ENCODE measurements at places on chromosomes 2 and 18.

DNA sequence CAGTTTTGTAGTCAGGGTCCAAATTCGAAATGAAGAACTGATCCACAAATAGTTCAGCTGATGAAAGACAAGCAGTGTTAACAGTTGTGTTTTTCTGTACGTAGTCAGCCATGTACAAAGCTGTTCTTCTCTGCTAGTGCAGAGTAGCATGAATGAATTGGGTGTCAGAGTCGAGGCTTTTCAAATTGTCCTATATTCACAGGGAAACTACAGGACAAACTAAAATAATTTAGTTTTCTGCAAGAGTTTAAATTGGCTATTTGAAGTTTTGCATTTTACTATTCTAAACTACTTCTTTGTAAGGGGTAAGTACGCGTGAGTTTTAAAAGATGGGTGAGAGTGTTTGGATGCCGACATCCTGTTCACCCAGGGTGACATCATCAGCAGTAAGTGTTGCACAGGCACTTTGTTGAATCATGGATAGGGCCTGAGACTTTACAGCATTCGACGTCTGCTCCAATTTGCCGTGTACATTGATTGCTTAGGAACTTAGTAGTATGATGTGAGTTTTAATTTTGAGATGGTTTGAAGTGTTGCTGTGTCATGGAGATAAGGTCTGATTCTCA, 147.2 kb upstream of the NFATC1 start:
- no peak for DNase-seq

- DNase-seq: no peak
Observed at GRCh38 chr2:74984947-74985637, 26.6 kb downstream of the POLE4 start.

DNA sequence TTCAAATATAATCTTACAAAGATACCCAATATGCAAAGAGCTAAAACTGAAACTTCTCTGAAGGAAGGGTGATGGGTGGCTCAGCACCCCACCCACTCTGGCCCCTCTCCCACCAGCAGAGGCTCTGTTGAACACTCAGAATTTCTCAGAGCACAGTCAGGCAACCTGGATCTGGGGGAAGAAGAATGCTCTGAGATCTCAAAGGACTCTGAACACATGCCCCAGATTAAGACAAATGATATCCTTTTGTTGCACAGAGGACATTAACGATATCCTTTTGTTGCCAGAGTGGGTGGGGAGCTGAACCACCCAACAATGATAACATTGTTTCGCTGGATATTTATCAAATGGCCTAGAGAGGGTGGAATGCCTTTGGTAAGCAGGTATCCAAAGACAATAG, 104.8 kb downstream of the LBH start:
- no peak for DNase-seq

DNA sequence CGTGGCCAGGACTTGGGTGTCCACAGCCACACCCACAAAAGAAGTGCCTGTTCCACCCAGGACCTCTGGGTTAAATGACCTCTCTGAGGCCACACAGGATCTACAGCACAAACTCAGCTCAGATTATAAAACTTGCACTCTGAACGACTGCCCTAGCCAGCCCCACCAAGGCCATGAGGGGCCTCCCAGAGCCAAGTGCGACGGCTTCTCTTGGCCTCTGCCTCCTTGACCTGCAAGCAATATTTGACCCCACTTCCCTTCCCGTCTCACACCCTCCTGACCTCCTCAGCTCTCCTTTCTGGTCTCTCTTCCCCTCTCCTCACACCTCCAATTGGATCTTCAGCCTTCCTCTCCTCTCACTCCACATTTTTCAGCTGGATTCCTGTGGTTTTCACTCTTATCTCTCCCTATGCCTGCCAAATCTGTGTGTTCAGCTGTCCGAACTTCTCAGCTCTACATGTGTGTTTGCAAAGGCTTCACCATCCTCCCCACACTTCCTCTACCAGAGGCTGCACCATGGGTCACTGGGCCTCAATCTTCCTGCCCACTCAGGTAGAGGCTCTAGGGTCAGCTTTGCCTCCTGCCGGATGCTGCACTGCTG, 25.3 kb upstream of the STEAP3 start:
- DNase-seq: no peak

GRCh38 chr2:73107211-73107926, 5.4 kb downstream of the RAB11FIP5 start:
- no peak for DNase-seq

GRCh38 chr2:174575124-174575776, 22.4 kb downstream of the WIPF1 start:
- no peak for DNase-seq

DNA sequence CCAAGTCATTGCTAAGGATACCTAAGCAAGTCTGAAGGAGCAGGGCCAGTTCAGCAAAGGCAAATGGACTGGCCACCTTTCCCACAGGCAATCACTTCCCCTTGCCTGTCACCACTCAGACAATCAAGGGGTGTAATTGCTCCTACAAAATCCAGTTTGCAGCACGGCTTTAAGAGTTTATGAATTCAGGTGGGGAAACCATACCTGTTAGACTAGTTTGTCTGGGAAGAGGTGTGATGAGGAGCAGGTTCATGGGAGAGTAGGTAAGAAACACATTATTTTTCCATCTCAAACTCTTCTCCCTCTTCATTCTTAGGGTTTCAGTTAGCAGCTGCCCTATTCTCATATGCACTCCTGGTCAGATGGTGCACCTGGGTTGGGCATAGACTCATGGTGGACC, 102.5 kb downstream of the EVA1A start:
- no peak for DNase-seq

- no peak for DNase-seq
Observed at GRCh38 chr2:23385748-23386338, 864 bp downstream of the KLHL29 start.

DNA sequence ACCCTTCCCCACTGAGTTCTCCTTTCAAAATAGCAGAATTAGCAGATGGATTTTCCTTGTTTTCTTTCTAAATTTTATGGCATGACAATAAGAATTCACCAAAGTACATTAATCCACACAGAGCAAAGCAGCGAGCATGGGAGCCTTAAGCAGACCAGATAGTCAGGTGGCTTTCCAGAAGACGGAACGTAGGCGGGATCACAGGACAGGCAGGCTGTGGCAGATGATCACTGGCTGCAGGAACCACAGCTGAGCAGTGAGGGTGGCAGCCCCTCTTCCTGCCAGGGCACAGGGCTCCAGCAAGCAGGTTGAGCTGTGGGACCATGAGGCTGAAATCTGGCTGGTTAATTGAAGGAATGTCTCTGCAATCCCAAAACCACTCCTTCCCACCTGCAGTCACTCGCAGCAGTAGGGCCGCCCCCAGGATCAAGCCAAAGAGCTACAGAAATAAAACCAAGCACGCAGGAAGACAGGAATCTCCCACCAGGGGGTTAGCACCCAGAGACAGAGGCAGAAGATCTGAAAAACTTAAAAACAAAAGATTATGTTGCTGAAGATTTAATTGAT, 259.9 kb downstream of the EIPR1 start:
- DNase-seq: no peak

DNA sequence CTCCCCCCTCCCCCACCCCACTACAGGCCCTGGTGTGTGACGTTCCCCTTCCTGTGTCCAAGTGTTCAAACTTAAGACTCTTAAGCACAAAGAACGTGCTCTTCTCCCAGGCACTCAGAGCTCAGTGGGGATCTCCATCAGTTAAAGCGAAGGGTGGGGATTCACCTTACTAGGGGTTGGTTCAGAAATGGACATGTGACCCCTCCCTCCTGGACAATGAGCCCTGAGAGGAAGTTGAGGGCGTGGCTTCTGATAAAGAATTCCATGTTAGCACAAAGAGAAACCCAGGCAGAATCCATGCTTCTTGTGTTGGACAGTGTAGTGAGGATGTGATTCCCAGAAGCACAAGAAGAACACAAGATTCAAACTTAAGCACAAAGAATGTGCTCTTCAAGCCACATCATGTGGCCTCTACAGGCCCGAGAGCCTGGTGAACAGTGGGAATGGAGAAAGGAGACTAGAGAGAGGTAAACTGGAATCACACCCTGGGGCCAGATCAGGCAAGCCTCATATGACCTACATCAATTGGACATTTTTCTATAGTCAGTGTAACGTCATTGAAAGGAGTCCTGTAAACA, 78.1 kb upstream of the TTC39C start:
- no peak for DNase-seq

- no peak for DNase-seq
Observed at GRCh38 chr2:222427646-222428301, 3.4 kb downstream of the SGPP2 start.

DNA sequence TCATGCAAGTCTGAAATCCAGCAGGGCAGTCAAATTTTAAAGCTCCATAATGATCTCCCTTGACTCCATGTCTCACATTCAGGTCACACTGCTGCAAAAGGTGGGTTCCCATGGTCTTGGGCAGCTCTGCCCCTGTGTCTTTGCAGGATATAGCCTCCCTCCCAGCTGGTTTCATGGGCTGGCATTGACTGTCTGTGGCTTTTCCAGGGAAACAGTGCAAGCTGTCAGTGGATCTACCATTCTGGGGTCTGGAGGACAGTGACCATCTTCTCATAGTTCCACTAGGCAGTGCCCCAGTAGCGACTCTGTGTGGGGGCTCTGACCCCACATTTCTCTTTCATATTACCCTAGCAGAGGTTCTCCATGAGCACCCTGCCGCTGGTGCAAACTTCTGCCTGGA, 220.6 kb upstream of the COPS8 start:
- no peak for DNase-seq

GRCh38 chr18:13745696-13746095, 19.2 kb downstream of the RNMT start:
- no peak for DNase-seq

- DNase-seq: no peak
Observed at GRCh38 chr2:212935752-212936151, 215.7 kb downstream of the IKZF2 start.

DNA sequence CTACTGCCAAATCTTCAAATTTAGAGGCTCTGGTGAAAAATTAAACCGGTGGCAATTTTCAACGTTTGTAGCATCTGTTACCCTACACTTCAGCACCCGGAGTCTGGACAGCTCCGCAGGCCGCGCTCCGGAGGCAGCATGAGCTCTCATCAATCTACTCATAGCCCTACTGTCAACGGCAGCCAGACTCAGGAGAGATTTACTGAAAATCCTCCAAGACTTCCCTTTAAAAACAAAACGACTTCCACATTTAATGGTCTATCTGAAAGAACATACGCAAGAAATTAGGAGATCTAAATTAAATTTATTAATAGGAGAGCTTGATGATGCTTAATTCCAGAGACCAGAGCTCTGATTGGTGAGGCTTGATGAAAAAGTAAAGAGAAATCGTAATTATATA, 970 bp upstream of the ADCYAP1 start:
- DNase-seq: no peak

- no peak for DNase-seq
Observed at GRCh38 chr2:127515383-127515915, 10.8 kb downstream of the IWS1 start.

GRCh38 chr2:60476206-60476954, 77.1 kb downstream of the BCL11A start:
- no peak for DNase-seq

DNA sequence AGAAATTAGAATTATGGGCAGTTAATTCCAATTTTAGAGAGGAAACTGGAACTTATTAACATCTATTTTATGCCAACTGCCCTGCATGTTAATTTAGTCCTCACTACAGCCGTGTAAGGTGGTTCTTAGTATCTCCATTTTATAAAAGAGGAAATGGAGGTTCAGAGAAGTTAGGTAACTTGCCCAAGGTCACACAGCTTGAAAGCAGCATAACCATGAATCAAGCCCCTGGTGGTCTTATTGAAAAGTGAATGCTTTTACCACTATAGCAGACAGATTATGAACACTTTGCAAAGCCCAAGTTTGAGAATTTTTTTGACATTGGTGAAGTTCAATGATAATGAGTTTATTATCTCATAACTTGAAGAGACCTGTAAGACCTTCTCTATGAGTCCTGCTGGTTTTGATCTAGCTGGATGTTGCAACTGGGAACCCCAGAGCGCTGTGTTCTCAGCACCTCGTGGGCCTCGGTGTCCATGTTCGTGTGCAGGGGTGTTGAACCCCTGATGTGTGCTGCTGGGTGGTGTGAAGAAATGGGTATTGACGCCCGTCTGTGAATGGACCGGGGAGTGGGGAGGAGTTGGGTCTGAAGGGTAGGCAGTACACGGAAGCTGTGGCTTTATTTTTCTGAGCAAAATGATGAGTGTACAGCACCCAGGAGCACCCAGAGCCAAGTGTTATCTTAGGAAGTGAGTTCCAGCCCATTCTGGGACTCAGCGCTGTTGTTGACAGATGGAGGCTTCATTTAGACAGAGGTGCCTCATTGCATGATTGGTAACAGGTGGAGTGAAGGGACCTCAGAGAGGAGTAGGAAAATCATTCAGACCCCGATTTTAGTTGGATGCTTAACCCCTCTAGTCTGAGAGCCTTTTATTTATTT, 9.7 kb downstream of the GREB1 start:
- no peak for DNase-seq

- no peak for DNase-seq
Observed at GRCh38 chr18:78704971-78705461, 274.6 kb upstream of the SALL3 start.

GRCh38 chr18:62368100-62368499, 43.0 kb downstream of the TNFRSF11A start:
- no peak for DNase-seq

- no peak for DNase-seq
Observed at GRCh38 chr2:12183032-12183645, 436.7 kb downstream of the LPIN1 start.

GRCh38 chr2:198135481-198135934, 331.1 kb downstream of the PLCL1 start:
- no peak for DNase-seq

DNA sequence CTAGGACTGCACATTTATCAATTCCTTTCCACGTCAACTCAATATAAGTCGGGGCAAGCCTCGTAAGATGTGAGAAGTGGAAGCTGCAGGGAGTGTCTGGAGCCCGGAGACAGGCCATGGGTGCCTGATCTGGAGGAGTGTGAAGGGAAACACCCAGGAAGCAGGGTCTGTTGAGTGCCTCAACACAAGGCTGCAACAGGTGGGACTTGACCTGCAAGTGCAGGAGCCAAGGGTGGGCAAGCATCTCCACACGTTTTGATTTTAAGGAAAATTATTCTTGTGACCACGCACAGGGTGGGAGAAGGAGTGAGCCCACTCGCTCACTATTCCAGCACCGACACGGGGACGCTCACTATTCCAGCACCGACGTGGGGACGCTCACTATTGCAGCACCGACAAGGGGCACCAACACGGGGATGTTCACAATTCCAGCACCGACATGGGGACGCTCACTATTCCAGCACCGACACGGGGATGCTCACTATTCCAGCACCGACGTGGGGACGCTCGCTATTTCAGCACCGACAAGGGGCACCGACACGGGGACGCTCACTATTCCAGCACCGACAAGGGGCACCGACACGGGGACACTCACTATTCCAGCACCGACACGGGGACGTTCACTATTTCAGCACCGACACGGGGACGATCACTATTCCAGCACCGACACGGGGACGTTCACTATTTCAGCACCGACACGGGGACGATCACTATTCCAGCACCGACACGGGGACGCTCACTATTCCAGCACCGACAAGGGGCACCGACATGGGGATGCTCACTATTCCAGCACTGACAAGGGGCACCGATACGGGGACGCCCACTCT, 197.3 kb downstream of the EIPR1 start:
- no peak for DNase-seq

Data from stimulated activated CD4-positive, alpha-beta T cell treated with anti-CD3 and anti-CD28 coated beads, TNF-alpha, amount 100 ng/mL, for 24 hours (primary cell).